GM19239 (cell line): ENCODE measurements at places on chromosomes 3 and 15.

DNA sequence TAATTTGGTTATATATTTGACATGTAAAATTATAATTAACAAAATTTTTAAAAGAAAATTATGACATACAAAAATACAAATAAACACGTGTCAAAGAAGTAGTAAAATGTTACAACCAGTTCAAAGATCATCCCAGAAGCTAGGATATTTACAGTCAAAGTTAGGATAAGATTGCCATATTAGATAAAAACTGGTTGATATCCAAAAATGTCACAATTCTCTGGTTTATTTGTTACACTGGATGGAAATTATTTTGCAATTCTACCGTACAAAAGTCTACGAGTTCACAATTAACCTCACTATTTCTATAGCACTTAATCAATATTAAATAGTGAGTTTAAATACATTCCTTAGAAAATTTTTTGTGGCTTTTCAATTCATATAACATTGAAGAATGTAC is 673.8 kb downstream of the GBE1 start:
- no peak for DNase-seq

GRCh38 chr3:138323971-138324370 is 5.7 kb downstream of the NME9 start:
- DNase-seq: no peak

DNA sequence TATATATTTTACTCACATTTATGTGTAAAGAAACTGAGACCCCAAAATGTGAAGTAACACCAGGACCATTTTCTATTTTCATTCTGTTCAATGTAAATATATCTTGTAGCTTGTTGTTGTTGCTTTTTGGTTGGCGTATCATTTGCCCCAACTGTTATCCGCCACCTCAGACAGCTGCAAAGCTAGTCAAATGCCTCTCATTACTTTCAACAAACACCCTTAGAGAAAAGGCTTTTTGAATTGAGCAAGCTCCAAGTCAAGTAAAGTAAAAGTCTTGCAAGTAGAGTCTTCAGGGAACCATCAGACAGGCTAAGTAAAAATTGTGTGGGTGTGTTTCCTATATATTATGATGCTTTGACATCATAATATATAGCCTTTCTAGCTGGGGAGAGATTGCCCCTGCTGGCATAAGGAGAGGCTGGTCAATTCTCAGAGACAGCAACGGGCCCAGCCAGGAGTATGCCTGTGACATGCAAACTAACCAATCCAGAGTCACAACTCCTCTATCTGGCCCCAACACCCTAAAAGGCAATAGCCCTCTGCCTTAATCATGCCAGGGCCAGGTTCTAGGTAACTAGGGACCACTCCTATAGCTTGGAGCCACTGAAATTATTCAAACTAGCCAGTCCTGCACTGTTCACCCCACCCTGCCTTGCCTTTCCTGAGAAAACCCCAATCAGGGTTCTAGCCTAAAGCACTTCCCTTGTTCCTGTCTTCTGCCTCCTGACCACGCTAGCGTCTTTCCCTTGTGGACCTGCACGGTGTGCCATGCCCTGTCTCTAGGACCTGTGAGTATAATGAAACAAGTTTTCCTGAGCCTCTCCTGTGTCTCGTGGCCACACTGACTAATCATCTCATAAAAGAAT is 75.6 kb downstream of the RAD18 start:
- DNase-seq: no peak

DNA sequence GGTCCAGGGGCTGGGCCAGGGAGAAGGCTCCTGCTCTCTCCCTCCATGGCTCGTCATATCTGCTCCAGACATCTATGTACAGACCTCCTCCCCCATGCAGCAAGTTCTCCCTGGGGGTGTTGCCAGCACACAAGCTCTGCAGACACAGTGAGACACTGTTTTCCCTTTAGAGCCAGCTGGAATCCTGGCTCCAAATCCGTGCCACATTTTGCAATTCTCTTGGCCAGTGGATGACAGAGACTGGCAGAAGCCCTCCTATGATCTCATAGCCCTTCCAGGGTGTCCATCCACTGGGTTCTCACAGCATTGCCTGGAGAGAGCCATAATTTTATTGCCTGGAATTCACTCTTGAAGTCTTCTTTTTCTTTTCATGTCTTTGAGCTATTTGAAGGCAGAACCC is 203.9 kb downstream of the TLE3 start:
- DNase-seq: no peak

- peak; percentile 70 for DNase-seq
These were observed 26.5 kb downstream of the KLF13 start for GRCh38 chr15:31352911-31353811.

DNA sequence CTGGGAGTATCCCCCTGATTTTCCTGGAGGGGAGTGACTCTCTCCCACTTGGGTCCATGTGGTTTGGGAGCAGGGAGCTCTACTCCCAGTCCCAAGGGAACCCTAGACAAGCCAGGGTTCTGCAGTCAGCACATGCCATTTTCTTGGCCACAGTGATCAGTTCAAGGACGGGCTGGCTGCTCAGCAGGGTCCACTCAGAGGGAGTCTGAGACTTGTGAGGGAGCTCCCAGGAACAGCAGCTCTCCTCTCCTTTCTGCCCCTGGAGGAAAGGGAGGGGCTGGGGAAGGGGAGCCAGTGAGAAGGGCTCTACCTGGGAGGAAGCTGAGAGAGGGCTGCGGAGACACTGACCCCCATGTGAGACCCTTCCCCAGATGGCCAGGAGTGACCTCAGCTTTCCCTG is 29.1 kb upstream of the LMCD1 start:
- DNase-seq: no peak

DNA sequence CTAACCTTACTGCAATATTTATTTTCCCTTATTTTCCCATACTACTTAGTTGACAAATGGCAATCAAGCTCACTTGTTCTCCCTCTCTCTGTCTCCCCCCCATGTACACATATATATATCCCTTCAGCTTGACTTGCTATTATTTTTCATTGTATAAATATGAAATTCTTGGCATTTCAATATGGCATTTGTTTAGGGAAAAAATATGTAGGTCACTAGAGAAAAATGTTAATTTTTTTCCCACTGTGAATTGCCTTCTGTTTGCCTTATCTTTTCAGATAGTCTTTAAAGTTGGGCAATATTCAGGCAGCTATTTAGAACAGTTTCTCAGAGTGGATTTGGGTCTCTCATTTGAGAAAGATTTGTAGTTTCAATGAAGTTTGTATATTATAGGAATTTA is 62.8 kb upstream of the UTS2B start:
- DNase-seq: no peak

DNA sequence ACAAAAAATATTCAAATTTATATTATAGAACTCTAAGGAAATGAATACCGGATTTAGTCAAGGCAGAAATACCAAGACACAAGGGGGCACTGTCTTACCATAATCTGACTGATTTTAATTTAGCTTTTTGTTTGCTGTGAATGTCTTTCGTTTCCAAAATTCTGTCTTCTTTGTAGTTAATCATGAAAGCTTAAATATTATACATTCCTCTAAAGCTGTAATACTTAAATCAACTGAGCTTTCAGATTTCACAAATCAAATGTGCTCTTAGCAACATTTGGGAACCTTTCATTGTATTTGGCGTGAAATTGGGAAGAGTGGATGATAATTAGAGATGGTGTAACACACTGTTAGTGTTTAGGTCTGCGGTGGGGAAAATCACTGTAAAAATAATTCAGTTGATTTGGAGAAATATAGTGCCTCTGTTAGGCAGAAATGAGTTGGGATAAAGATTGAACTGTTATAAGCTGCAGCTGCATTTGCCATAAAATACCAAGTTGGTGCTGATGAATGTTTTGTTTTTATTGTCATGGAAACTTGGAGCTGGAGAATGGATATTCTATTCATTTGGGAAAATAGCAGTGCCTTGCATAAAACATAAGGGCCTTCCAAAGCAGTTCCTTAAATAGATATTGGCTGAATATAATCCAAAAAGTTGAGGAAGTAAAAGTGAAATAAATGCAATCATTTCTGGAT is 228.2 kb downstream of the TCF12 start:
- DNase-seq: no peak

DNA sequence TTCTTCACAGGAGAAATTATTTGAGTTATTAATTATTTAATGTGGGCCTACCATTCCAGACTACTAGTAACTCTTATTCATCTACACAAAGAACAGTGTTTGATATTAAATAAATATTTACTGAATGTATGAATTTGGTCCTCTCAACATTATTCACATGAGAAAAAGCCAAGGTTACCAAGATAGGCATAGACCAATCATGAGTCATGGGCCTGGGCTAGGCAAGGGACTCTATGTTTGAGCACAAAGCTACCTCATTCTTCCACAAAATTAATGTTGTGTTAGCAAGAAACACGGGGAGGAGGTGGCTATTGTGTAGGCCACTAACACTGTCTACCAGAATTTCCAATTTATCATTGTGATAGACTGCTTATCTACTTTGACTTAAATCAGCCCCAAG is 115.7 kb downstream of the SERPINI1 start:
- DNase-seq: no peak

GRCh38 chr15:86077070-86077469 is 2.6 kb upstream of the AGBL1 start:
- DNase-seq: no peak

DNA sequence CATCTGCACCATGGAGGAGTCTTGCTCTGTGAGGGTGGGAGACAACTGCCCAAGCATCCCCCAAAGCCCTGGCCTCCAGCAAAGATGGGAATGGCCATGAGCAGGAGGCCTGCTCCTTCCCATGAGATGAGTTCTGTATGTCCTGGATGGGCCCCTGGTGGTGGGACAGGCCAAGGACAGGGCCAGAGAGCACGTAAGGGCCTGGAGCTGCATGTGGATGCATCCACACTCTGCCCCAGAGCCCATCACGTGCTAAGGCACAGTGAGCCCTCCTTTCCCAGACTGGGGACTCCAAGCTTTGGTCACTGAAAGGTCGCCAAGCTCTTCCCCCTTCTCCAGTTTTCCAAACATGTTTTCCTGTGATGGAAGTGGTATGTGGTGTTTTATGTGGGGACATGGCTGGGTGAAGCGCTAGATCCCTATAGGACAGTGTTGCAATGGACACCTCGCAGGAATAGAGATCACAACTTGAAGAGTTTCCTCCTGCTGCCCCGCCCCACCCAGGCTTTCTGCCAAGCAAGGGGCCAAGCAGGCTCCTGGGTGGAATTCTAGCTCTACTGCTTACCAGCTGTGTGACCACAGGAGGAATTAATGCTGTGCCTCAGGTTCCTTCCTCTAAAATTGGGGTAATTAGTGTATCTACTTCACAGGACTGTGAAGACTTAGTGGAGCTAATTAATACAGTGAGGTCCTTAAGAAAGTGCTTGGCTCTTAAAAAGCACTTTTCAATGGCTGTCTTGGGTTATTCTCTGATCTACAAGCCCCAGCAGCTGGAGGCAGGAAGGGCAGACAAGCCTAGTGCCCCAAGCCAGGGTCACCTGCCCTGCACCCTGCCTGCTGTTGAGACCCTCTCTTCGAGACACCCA is 106.4 kb upstream of the RPL32 start:
- DNase-seq: no peak

DNA sequence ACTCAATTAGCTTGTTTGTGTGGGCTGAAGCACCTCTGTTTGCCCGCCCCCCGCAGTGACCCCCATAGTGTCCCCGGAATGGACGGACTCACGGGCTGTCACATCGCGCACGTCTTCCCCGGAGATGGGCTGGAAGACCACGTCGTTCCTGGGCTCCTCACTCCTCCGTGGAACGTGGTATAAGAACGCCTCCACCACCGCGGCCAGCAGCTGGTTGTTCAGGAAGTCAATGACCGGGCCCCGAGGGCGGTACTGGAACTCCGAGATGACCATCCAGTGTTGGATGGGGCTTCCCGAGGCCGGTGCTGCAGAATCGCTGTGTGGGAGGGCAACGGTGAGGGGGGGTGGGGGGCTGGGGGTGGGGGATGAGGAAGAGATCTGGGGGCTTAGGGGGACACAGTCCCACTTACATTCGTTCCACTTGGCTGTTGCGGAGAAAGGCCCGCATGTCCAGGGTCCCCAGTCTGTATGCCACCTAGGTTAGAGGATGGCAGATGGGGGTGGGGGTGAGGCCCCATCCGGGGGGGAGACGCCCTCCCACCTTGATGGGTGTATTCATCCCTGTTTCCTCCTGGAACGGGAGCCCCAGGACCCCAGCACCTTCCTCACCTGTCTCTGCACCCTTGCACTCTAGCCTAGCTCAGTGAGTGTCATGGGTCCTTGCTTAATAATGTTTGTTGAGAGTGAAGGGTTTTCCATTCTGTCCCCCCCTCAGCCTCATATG is 30.2 kb downstream of the MUC20 start:
- no peak for DNase-seq

DNA sequence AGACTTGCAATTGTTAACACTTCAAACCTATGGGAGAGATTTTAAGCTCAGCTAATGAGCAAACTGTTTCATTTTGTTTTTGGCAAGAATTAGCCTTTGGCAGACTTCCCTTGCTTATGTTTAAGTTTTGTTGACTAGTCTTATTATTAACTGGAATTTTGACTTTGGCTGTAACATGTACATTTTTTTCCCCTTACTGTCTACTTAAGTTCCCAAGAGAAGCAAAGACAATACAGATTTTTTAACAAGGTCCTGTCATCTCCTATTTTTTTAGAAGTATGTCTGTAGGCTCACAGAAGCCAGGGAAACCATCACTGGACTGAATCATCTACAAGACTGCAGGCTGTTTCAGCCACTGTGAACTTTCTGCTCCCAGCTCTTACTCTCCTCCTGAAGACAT is 74.3 kb downstream of the DGKG start:
- no peak for DNase-seq

DNA sequence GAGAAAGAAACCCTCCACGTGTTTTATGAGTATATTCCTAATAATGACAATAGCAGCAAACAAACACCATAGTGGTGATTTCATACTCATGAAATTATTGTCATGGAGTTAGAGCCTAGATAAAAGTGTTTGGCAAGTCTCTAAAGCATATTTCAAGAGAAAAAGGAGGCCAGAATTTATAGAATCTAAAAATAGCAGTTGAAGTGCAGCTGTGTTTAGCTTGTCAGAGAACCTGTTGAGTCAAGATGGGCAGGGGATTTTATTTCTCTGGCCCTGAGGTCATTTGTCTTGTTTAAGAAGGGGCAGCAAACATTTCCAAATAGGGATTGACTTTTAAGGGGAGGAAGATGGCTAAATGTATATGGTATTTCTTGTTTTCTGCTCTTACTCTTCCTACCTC is 279.6 kb upstream of the CTDSPL start:
- no peak for DNase-seq

- DNase-seq: no peak
These were observed 18.4 kb downstream of the ILDR1 start for GRCh38 chr3:122003606-122004005.

DNA sequence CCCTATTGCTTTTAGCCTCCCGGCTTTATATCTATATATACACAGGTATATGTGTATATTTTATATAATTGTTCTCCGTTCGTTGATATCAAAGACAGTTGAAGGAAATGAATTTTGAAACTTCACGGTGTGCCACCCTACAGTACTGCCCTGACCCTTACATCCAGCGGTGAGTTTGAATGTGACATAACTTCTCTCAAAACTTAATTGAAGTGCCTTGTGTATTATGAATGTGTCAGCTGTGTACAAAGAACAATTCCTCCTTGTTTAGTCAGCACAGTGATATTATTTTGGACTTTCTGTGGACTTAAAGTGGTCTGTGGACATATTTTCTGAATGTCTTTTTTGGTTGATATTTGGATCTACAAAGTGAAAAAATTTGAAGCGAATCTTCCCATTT is 220 bp downstream of the TP63 start:
- DNase-seq: no peak

- DNase-seq: no peak
These were observed 416.3 kb upstream of the MEIS2 start for GRCh38 chr15:37516621-37517020.

- DNase-seq: no peak
These were observed 52.1 kb downstream of the LSM3 start for GRCh38 chr3:14230729-14231128.

- DNase-seq: no peak
These were observed 1.4 kb upstream of the NDUFAF3 start for GRCh38 chr3:49020330-49021212.
